Activated naive CD8-positive, alpha-beta T cell treated with anti-CD3 and anti-CD28 coated beads, Interleukin-2, amount 10 ng/mL, durations not matched to agents 7 days and 5 days (primary cell): ENCODE measurements at places on chromosomes 11 and 22. TPM values are rescaled to one million over a fixed set of nuclear protein-coding genes. Genes with fewer than 3 reads are reported as not detected.

DNA sequence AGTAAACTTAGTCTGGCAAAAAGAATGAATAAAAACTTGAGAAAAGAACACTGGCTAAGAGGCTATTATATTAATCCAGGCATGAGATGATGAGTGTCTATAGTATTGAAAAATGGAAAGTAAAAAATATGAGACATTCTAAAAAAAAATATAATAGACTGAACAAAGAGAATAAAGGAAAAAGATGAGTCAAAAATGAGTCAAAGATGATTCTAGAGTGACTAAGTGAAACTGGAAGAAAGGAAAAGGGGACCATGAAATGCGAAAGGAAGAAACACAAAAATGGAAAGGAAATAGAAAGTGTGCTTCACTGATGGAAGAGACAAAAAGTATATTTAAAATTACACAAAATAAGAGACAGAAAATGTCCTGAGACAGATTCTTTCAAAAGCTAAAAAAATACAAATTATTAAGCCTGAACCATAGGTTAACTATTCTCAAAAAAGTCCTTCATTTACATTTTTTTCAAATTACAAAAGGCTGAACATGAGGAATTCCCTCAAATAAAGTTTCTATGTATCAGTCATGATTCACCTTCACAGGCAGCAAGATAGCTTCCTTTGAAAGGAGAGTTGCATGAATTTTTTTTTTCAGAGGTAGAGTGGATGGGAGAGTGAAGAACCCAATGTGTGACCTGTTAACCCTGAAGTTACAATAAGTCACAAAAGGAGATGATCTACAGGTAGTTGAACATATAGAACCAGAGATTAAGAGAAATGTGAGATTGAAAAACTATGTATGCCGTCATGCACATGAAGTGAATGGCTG is 75.2 kb downstream of the EIF3M start:
- no peaks in the 10 kb centered on the region for H3K36me3 ChIP-seq
- no peak for DNase-seq
- H3K4me1 ChIP-seq = no peaks in the 10 kb centered on the region
- H3K4me3 ChIP-seq = no peak overlapping the region

DNA sequence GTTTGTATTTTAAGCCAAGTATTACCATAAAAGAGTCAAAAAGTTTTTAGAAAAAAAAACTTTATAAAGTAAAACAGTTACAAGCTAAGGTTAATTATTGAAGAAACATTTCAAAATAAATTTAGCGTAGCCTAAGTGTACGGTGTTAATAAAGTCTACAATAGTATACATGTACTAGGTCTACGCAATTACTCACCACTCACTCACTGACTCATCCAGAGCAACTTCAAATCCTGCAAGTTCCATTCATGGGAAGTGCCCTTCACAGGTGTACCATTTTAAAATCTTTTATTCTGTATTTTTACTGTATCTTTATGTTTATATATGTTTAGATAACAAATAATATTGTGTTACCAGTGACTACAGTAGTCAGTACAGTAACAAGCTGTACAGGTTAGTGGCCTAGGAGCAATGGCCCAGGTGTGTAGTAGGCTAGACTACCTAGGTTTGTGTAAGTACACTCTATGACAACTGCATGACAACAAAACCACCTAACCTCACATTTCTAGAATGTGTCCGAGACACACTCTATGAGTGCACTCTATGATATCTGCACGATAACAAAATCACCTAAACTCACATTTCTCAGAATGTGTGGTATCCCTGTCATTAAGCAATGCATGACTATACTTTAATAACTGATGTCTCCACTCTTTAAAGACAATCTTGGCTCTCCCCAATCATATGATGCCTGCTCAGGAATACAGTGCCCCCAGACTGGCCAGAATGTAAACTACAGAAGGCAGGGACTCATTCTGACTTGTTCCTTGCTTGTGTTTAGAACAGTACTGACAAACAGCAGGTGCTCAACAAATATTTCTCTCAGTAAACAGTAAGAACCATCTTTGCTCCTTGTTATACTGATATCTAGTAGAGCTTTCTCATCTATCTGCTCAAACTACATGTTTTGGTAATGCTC is 21.2 kb downstream of the KMT5B start:
- H3K27ac ChIP-seq = no peak overlapping the region
- H3K4me3 ChIP-seq = no peak overlapping the region
- H3K36me3 ChIP-seq = peaks cover 7% of the 10 kb centered on the region
- DNase-seq = no peak
- no peaks in the 10 kb centered on the region for H3K27me3 ChIP-seq

GRCh38 chr22:49627217-49628181 is 200.2 kb downstream of the BRD1 start:
- DNase-seq = no peak
- H3K4me3 ChIP-seq = no peak overlapping the region
- no peaks in the 10 kb centered on the region for H3K27me3 ChIP-seq

- DNase-seq = peak; percentile 63
- no peaks in the 10 kb centered on the region for H3K36me3 ChIP-seq
- peaks cover 31% of the 10 kb centered on the region for H3K4me1 ChIP-seq
- no peaks in the 10 kb centered on the region for H3K27me3 ChIP-seq
- H3K27ac ChIP-seq = peak overlapping the region; percentile 79
Measured at GRCh38 chr11:47152953-47153950, 23.4 kb downstream of the ARFGAP2 start.

DNA sequence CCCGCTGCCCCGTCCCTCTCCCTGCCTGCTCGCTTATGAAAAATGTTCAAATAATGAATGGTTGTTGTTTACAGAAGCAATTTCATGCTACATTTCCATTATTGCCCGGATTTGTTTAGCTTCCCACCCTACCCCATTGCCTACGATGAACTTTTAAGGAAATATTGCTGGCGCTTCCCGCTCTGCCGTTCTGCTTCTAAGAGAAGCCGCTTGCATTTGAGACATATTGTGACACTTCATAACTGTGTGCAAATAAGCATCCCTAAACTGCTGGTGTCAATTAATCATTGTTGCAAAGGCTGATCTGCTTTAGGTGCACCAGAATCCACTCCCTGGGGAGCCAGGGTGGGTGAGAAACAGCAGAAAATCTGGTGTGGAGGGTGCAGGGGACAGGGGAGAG is 52.3 kb upstream of the LMO1 start:
- no peak overlapping the region for H3K27ac ChIP-seq
- no peaks in the 10 kb centered on the region for H3K4me1 ChIP-seq
- peaks cover 9% of the 10 kb centered on the region for H3K27me3 ChIP-seq

DNA sequence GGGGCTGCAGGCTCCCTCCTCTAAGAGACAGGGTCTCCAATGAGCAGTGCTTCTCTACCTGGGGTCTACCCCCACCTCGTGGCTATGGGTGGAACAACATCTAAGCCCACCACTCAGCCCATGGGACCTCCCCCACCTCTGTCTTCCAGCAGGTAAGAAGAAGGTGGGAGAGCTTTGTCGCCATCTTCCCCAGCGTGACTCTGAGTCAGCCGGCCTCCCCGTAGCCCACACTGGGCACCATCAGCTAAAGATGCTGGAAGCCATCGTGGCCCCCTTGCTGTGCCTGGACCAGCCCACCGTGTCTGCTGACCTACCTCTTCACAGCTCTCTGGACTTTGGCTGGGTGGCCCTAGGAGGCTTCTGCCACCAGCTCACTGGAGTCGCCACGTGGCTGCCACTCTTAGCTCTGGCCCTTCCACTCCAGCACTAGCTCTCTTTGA is 944 bp downstream of the C11orf86 start:
- DNase-seq = no peak
- H3K4me1 ChIP-seq = no peaks in the 10 kb centered on the region
- H3K27ac ChIP-seq = no peak overlapping the region
- peaks cover 3% of the 10 kb centered on the region for H3K27me3 ChIP-seq
- no peak overlapping the region for H3K4me3 ChIP-seq

GRCh38 chr11:34787895-34788294 is 128.3 kb downstream of the APIP start:
- peaks cover 3% of the 10 kb centered on the region for H3K36me3 ChIP-seq
- DNase-seq = no peak
- no peak overlapping the region for H3K4me3 ChIP-seq

GRCh38 chr11:87033561-87033960 is 4.2 kb upstream of the TMEM135 start:
- no peak overlapping the region for H3K4me3 ChIP-seq
- peaks cover 18% of the 10 kb centered on the region for H3K4me1 ChIP-seq

DNA sequence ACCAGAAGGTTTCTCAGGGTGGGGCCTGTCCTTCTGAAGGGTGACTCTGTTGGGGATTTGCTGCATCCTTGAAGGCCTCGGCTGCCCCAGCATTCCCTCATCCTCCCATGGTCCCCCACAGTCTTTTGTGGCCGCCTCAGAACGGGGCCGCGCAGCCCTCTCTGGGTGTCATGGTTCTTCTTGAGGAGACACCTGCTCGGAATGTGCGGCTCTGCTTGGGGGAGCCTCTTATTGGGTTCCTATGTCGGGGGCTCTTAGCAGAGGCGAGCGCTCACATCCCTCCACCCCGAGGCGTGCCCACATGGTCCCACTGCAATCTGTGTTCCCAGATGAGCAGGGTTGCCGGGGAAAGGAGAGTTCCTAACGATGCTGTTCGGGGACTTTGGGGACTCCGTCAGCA is 1008.4 kb downstream of the BRD1 start:
- no peaks in the 10 kb centered on the region for H3K27me3 ChIP-seq
- H3K4me1 ChIP-seq = no peaks in the 10 kb centered on the region

DNA sequence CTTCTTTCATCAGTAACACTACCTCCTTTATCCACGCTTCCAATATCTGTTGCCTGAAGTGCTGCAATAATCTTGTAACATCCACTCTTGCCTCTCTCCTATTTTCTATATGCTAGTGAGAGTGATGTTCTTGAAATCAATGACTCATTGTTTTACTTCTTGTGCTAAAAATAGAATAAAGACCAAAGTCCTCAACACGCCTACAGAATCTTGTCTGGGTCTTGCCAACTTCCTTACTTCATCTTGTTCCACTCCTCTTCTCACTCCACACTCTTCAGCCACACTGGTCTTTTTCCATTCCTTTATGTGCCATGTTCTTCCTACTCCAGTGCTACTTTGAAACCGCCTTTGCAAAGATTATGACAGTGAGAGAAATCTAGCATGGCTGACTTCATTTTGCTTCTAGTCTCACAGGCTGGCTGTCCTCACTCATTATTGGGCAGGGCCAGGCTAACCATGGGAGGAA is 136.4 kb downstream of the CCDC81 start:
- H3K4me3 ChIP-seq = no peak overlapping the region
- no peak for DNase-seq
- H3K4me1 ChIP-seq = no peaks in the 10 kb centered on the region
- H3K36me3 ChIP-seq = no peaks in the 10 kb centered on the region
- H3K27me3 ChIP-seq = no peaks in the 10 kb centered on the region

- peaks cover 14% of the 10 kb centered on the region for H3K4me1 ChIP-seq
- H3K27ac ChIP-seq = no peak overlapping the region
- H3K36me3 ChIP-seq = no peaks in the 10 kb centered on the region
Measured at GRCh38 chr11:43504316-43504950, 145.7 kb downstream of the TTC17 start.

DNA sequence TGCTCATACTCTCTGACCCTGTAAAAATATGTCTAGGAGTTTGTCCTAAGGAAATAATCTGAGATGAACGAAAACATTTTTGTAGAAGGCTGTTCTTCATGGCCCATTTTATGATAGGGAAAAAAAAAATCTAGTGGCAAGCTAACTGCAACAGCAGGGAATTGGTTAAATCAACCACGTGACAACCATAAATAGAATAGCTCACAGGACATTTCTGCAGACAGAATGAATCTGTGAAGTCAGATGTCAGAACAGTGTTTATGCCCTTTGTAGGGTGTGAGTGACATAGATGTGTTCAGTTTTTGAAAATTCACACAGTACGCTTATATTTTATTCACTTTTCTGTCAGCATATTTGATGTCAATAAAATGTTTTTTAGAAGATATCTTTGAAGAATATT is 16.1 kb downstream of the ARHGAP1 start:
- H3K27ac ChIP-seq = no peak overlapping the region
- peaks cover 2% of the 10 kb centered on the region for H3K4me1 ChIP-seq
- H3K36me3 ChIP-seq = peaks cover 17% of the 10 kb centered on the region
- H3K4me3 ChIP-seq = no peak overlapping the region

DNA sequence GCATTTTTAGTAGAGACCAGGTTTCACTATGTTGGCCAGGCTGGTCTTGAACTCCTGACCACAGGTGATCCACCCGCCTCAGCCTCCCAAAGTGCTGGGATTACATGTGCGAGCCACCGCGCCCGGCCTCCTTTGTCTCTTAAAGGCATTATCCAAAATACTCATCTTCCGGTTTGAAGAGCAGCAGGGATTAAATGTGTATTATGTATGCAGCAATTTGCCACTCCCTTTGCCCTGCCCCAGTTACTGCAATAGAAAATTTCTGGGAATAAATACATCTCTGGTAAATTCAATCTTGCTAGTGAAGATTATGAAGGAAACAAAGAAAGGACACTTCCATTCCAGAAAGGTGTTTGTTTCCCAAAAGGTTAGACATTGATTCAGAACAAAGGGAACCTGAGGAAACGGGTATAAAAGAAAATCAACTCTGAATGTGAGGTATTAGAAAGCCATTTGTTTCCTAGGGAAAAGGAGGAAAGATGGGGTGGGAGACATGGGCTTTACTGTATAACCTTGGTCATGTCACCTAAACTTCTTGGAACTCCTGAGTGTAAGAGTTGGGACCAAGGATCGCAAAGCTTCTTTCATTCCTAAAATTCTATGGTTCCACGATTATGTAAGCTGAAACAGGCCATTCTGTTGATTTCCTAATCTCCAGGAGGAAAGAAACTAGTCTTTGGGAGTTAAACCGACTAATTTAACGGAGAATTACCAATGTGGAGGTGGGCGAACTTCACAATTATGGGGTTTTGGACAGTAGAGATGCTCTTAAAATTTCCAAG is 959 bp upstream of the HIPK3 start:
- peaks cover 24% of the 10 kb centered on the region for H3K4me1 ChIP-seq
- no peaks in the 10 kb centered on the region for H3K27me3 ChIP-seq
- H3K4me3 ChIP-seq = peak overlapping the region; percentile 89
- H3K27ac ChIP-seq = peak overlapping the region; percentile 95
- H3K36me3 ChIP-seq = peaks cover 1% of the 10 kb centered on the region
- no peak for DNase-seq

DNA sequence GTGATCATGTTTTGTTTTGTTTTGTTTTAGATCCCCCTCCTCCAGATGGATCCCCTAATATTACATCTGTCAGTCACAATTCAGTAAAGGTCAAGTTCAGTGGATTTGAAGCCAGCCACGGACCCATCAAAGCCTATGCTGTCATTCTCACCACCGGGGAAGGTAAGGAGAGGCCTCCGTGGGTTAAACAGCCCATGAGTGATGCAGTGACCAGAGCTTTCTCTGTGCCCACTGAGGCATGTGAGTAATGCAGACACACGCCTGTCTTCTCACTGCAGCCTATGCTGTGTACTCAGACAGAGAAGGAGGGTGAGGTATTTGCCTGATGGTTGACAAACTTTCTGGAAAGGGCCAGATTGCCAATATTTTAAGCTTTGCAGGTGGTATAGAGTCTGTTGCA is 73.7 kb upstream of the OR4B1 start:
- no peaks in the 10 kb centered on the region for H3K27me3 ChIP-seq
- peaks cover 5% of the 10 kb centered on the region for H3K4me1 ChIP-seq
- peaks cover 52% of the 10 kb centered on the region for H3K36me3 ChIP-seq
- no peak for DNase-seq
- H3K27ac ChIP-seq = no peak overlapping the region
- no peak overlapping the region for H3K4me3 ChIP-seq

OR52H1 gene
- not detected for total RNA-seq

RNF214 gene
- 22.6 TPM for total RNA-seq

CDC42EP2 gene
- 0.51 TPM for total RNA-seq

TSPAN18 gene
- 5.2 TPM for total RNA-seq

FAM168A gene
- 31.0 TPM for total RNA-seq

KRTAP5-2 gene
- total RNA-seq = not detected

PARVG gene
- total RNA-seq = 238 TPM

EHD1 gene
- total RNA-seq = 195 TPM

CARD16 gene
- total RNA-seq = 83.7 TPM
